ENCODE measurements at places on chromosomes 1 and 21.

DNA sequence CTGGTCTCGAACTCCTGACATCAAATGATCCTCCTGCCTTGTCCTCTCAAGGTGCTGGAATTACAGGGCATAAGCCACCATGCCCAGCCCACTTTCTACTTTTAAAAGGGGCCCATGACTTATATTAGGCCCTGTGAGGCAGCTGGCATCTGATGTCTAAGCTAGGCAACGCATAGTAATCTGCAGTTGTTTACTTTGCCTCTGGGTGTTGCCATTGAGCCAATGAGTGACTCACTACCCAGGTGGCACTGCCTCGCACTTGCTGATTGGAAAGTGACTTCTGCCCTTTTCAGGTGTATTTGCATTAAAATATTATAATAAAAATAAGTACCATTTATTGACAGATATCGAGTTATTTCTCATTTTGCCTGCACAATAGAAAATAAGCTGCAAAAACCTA lies 84.9 kb downstream of the KIF14 start:
- peak; percentile 29 for DNase-seq

DNA sequence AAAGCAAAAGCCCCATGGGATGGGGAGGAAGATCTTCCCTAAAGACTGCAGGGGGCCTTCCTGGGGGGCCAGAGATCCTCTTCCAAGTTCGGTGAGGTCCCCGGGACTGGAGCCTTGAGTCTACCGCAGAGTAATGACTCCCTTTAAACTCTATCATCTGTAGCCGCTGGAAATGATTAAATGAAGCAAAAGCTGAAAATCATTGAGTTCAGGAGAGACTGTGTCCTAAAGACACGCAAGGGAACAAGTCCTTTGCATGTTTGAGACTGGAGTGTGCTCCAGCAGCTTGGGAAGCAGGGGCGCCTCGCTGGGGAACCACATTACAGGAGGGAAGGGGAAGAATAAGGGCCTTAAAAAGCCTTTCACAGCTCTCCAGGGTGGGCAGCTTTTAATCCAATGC lies 70.2 kb downstream of the WDR4 start:
- DNase-seq, result no peak

GRCh38 chr1:234862360-234862943 lies 252.5 kb upstream of the IRF2BP2 start:
- DNase-seq, result no peak

GRCh38 chr1:70487910-70488665 lies 77.0 kb downstream of the CTH start:
- DNase-seq, result peak; percentile 24

- no peak for DNase-seq
Measured at GRCh38 chr1:47574451-47575165, 136.8 kb downstream of the FOXD2 start.

DNA sequence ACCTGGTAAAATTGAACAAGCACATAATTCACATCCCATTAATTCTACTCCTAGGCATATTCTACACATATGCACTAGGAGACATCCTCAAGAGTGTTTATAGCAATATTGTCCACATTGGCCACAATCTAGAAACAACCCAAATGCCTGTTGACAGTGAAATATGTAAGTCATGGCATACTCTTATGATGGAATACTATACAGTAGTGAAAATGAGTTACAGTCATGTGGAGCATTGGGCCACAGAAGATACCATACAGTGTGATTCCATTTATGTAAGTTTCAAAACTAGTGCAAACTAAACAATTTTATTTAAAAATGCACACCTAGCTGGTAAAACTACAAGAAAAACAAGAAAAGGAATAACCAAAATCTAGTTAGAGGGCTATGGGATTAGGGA lies 19.1 kb downstream of the CHIT1 start:
- no peak for DNase-seq

- DNase-seq, result no peak
Measured at GRCh38 chr1:229192031-229192430, 78.9 kb upstream of the RAB4A start.

DNA sequence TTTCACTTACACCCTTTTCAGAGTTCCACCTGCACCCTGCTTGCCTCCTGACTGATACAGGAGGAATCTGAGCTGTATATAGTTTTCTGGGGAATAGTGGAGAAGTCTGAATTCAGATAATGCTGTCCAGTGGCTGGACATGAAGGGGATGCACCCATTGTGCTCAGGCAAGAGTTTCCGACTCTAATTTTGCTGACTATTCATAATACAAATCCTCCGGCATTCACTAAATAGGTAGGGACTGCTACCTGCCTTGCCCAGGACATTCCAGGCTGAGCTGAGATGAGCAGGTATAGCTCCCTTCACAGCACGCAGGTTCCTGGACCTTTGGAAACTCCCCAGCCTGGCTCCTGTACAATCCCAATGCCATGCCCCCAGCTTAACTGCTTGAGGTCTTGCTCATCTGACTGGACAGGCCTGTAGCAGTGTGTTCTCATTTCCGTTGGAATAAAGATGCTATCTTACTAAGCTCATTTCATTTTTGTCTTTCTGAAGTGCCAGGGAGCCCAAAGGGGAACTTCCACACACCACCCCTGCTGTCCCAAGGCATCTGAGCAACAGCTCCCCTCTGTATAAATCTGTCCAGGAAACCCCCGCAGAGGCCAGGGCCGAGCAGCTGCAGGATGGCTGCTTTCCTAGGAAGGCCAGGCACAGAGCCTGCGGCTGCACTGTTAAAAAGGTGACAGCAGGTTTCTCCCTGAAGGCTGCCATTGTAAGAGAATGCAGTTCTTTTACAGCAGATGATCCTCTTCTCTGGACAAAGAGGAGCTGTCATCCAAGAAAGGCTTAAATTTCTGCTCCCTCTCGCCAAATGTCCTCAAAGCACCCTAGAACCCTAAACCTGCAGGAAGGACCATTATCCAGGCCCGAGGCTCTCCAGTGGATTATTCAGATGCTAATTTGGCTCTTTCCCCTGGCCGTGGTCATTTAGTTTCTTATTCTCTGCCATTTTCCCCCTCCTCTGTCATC lies 21.7 kb upstream of the VASH2 start:
- DNase-seq, result no peak

- DNase-seq, result no peak
Measured at GRCh38 chr21:45015469-45015860, 58.9 kb upstream of the ADARB1 start.

DNA sequence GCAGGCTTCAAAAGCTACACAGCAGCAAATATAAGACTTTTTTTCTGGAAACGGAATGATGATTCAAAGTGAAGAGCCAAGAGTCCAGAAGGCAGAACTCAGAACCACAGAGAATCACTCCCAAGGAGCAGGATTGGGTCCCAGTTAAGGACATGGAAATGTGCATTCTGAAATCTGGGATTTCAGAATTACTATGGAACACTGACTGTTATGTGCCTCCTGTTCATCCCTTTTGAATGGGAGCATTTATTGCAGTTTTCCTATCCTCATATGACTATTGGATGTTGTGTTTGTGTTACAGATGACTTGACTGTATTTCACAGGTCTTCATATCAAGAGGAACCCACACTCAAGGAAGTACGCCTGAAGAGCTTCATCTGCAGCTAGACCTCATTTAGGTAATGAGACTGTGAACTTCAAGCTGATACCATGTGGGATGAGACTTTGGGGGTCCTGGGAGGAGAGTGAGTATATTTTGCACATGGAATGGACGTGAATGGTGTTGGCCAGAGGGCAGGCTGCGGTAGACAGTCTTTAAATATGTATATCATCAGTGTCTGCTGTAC lies 17.1 kb upstream of the CAP1 start:
- no peak for DNase-seq

- DNase-seq, result no peak
Measured at GRCh38 chr1:156655151-156655903, 13.4 kb downstream of the BCAN start.

- no peak for DNase-seq
Measured at GRCh38 chr1:43446881-43447835, 6.6 kb downstream of the HYI start.

GRCh38 chr1:156664767-156665411 lies 12.3 kb downstream of the NES start:
- DNase-seq, result no peak

DNA sequence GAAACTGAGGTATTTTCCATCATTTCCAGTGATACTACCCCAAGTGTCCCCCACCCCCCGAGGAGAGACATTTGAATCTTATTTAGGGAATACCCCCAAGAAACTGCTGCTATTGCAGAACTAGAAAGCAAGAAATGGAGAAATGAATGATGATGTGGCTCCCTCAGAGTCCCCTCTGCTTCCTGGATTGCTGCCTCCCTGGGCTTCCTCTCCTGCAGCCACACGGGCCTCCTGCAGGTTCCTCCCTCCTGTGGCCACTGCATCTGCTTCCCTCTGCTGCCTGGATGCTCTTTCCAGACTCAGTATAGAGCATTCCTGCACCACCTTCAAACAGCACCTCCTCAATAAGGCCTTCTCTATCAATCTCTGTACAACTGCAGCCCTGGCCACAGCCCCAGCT lies 69.3 kb downstream of the SLC25A24 start:
- no peak for DNase-seq

GRCh38 chr1:222104694-222105392 lies 363.0 kb upstream of the DUSP10 start:
- DNase-seq, result peak; percentile 6
